ENCODE measurements at places on chromosomes 5 and 9.

- DNase-seq: no peak
Observed at GRCh38 chr5:39455645-39456044, 30.9 kb upstream of the DAB2 start.

- no peak for DNase-seq
Observed at GRCh38 chr5:159031513-159031912, 68.2 kb downstream of the EBF1 start.

- no peak for DNase-seq
Observed at GRCh38 chr5:6750142-6750840, 37.1 kb downstream of the TENT4A start.

DNA sequence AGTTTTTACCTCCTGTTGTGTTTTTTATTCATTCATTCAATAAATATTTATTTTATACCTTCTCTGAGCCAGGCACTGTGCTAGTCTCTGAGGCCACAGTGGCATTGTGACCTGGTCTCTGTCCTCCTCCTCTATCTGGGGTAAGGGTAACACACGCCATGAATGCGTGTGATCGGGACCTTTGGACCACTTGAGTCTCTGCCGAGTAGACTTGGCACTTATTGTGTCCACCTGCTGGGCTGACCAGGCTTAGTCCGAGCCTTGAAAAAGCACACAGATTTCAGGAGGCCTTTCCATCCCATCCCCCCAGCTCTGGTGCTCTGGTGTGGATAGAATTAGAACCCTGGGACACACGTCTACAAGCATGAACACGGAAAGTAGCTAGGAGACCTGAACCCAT lies 58.7 kb downstream of the ERGIC1 start:
- DNase-seq: no peak

DNA sequence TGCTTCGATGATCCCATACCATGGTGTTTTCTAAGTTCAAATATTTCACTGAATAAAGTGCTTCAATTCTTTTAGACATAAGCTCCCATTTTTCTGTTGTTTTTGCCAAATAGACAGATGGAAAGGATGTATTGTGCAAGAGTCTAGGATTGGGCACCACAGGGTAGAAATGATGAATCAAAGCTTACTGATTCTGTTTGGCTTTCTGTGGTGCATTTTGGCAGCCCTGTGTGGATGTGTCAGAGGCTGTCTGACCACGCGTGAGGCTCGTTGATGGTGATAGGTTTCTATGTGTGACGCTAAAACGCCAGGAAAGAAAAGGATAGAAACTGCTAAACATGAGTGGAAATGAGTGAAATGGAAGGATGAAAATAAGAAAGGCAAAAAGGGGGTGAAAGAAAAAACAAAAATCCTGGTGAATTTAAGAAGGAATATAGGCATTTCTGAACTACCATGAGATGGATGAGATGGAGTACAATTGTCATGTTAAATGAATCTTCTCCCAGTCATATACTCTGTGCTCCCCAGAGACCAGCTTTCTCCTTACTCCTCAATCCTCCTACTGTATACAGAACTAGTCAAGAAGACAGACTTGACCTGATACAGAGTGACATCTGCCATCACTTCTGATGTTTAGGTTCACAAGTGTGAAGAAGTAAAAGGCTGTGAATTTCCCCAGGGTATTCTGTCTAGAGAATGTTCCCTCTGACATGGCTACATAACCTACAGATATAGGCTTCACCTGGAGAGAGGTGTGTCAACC lies 54.4 kb downstream of the ANKH start:
- no peak for DNase-seq

Measured in GM12864 (cell line).